ENCODE measurements at places on chromosomes 4 and X.

- DNase-seq = peak; percentile 12
Measured at GRCh38 chr4:106421441-106422296, 53.1 kb upstream of the GIMD1 start.

- DNase-seq = no peak
Measured at GRCh38 chr4:32519060-32519459, 1798.9 kb downstream of the PCDH7 start.

GRCh38 chr4:13918110-13918509, 290.6 kb upstream of the BOD1L1 start:
- DNase-seq = peak; percentile 100

DNA sequence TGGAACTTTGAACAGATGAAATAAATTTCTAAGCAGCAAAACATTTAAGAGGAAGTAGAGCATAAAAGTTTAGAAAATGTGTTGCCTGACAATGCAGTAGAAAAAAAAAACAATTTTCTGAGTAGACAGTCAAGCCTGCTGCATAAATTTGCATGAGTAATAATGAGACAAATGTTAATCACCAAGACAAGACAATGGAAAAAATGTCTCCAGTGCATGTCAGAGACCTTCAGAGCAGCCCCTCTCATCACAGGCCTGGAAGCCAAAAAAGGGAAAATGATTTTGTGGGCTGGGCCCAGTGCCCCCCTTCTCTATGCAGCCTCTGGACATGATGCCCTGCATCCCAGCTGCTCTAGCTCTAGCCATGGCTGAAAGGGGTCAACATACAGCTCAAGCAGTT, 204.6 kb downstream of the COX18 start:
- DNase-seq = no peak

DNA sequence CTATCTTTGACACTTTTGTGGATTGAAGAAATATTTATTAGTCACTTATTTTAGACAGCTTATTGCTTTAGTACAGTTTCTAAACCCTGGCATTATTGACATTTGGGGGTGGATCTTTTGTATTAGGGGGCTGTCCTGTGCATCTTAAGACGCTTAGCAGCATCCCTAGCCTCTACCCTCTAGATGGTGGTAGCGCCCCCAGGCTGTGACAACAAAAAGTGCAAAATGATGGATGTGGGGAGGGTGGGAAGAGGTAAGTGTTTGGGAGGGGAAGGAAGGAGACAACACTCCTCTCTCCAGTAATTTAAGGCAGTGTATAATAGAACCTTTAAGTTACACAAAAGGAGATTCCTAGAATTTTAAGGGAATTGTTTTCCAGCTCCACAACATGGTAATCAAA, 1210.6 kb downstream of the C4orf33 start:
- DNase-seq = no peak

DNA sequence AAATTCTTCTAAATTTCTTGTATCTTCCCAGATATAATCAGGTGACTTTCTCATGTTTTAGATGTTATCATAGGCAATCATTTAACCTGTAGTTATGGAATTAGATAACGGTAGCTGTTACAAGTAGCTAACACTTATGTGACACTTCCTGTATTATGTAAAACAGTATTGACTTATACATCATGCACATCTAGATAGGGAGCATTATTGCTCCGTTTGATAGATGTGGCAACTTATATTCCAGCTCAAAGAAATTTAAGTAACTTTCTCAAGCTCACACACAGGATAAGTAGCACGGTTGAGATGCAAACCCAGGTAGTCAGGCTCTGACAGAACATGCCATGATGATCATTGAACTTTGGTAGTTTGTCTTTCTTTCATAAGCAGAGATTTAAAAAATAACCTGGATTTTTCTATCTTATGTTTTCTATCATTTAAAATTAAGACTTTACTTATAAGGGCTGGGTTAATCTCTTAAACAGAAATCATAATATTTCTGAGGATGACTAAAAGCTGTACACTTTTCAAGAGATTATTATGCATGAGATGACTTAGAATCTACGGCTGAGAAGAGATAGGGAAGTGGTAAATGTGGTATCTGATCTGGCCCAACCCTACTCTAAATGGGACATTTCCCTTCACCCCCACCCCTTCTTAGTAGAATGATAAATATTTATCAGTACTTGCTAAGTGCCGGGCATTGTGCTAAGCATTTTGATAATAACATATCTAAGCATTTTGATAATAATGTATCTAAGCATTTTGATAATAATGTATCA, 69.1 kb upstream of the HPGD start:
- no peak for DNase-seq

DNA sequence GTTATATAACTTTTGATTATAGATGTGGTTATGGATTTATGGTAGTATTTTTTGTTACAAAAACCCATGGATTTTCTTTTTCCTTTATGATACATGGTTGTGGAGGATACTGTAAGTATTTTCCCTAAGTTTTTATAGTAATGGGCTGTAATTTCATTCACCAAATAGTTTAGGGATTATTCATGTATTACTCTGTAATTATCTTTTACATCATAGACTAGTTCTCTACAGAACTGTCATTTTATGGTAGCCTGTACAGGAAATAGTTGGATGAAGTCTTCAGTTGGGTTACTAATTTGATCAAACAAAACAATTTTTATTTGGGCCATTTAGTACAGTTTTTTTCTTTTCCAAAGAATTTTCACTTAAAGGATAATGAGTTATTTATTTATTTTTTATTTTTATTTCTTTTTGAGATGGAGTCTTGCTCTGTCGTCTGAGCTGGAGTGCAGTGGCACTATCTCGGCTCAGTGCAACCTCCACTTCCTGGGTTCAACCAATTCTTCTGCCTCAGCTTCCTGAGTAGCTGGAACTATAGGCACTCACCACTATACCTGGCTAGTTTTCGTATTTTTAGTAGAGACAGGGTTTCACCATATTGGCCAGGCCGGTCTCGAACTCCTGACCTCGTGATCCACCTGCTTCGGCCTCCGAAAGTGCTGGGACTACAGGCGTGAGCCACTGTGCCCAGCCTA, 42.1 kb downstream of the RBPJ start:
- DNase-seq = peak; percentile 56

- DNase-seq = no peak
Measured at GRCh38 chr4:47143261-47143660, 111.9 kb downstream of the GABRB1 start.

GRCh38 chrX:8984231-8984630, 49.7 kb downstream of the FAM9B start:
- no peak for DNase-seq

DNA sequence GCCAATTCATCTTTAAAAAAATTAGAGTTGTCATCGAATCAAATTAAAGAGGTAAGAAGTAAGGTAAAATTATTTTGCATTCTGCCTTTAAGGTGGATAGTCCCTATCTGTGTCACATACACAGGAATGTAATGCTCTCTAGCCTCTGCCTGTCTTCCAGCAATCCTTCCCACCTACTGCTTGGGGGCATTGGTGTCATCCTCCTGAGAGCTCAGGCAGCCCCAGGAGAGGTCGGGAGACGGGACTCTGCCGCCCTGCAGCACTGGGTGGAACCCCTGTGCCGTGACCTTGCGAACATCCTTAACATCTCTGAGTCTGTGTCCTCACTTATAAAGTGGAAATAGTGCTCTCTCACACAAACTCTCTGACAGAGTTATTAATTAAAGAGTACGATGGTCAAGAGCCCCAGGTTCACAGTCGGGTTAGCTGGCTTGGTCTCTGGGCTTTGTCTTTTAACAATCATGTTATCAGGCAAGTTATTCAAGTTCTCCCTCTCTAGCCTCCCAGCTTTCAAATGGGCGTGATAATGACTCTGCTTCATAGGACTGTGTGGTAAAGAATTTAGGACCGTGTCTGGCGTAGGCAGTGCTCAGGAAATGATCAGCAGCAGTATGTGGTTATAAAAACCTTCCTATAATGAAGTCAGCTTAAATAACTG, 10.2 kb downstream of the TLR3 start:
- no peak for DNase-seq

- no peak for DNase-seq
Measured at GRCh38 chrX:33987458-33987857, 144.7 kb downstream of the FAM47A start.

- no peak for DNase-seq
Measured at GRCh38 chr4:76061421-76061820, 13.1 kb upstream of the ART3 start.

DNA sequence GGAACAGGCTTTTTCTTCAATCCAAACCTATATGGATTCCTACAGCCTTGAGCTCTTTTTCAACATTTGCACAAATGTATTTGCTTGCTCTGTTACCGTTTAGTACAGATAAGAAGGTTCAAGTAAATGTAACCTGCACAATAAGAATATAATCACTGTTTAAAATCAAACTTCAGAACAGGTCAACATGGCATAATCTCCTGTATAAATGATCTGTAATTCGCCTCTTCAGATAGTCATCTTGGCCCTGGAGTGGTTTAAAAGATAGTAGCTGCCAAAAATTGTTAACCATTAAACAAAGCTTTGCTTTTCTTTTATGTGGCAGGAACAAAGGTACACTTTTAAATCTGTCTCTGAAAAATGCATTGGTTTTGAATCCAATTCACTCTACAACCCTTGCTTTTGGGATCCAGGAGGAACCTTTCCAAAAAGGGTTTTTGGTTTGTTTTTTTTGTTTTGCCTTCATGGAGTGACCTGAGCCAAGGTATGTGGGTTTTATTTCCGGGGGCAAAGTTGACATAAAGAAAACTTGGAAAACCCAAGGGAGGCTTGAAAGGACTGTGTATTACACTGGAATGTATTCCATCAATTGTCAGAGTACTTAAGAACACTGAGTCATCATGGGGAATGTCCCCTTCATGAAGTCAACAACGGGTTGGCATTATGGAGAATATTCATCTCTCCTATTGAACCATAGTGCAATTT, 210.4 kb upstream of the HCCS start:
- peak; percentile 58 for DNase-seq

DNA sequence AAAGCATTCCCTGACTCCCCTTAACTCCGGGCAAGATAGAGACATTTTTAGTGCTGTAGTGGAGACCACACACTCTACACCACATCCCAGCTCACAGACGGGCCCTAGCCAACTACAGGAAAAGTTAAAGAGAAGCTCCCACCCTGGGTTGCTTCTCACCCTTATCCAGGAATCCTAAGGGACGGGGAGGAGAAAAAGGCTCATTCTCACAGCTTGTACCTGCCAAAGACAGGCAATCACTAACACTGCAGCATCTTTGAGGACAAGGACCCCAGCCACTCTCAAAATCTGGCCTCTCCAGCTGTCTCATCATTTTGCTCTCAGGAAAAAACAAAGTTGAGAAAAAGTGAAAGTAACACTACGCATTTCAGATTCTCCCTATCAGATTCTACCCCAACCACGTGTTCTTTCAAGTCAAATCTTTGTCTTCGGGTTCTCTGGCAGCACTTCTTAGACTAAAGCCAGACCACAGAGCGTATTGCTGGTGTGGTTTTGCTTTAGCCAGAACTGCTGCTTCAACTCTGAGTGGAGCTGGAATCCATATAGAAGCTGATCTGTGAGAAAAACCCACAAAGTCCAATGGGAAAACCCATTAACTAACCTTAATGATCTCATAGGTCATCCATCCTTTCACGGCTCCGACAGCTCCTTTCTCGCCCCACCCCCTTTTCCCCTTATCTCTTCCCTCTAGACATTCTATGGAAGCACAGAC, 605.9 kb upstream of the DIPK2B start:
- DNase-seq = peak; percentile 92

DNA sequence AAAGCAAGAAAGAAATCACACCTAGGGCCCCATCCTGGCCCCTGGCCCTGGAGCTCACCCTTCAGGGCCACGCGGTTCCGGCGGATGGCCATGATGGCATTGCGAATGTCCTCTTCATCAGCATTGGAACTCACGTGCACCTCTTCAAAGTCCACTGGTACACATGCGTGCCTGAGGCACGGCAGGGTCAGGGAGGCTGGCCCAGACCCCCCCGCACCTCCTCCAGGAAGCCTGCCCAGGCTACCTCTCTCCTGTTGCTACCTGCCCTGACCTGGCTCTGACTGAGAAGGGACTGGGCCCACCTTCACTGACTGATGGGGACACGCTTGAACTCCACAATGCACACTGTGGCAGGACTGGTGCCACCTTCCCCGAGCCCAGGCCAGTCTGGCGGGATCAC, 4.5 kb downstream of the IDH3G start:
- no peak for DNase-seq

DNA sequence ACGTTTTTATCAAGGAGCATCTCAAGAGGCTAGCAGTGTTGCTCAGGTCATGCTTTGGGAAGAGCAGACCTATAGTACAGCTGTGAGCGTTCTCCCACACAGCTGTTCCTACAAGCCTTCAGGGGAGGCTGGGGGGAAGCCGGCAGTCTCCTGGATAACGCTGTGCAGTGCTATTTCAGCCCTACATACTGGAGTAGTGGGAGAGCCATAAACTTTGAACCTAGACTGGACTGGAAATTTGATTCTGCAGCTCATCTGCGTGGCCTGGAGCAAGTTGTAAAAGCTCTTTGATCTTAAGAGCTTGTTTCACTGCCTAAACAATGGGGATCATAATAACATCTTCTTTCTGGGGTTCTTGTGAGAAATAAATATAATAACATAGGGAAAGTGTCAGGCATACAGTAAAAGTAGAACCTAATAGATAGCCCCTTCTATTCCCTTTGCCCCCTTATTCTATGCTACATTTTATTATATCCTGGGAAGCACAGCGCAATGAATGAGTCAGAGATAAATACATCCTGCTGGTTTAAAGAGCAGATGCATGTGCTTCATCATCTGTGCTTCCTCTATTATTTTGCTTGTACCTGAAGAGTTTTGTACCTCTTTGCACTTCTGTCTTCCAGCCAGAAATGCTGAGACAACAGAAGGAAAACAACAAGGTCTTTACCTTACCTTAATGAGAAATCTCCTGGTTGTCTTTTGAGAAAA, 14.7 kb upstream of the AMBN start:
- no peak for DNase-seq

Measured in IMR-90 (cell line).